ENCODE measurements at places on chromosomes 13 and 19.

GRCh38 chr19:48639483-48640375, 2.5 kb upstream of the DBP start:
- no peak for DNase-seq

GRCh38 chr19:21321996-21322395, 7.2 kb downstream of the ZNF708 start:
- DNase-seq, result no peak

- DNase-seq, result no peak
These were observed 64.7 kb upstream of the STARD13 start for GRCh38 chr13:33349986-33350826.

DNA sequence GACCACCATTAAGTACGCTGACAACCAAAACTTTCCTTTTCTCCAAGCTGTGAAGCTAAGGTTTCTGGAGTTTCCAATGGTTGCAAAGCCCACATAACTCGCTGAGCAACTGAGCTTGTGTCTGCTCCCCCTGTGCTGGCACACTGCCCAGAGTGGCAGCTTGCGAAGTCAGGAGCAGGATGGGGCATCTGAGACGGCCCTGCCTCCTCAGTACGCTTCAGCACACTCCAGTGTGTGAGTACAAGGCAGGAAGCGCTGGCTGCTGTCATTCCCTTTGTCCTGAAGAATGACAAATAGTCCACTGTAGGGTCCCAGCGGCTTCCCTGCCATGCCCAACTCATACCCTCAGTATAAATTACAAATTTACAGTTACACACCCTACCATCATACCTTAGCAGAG, 51.5 kb downstream of the SKA3 start:
- no peak for DNase-seq

GRCh38 chr13:103291798-103292572, 225.8 kb upstream of the SLC10A2 start:
- no peak for DNase-seq

GRCh38 chr13:34391076-34391475, 551.0 kb upstream of the NBEA start:
- DNase-seq, result no peak

- no peak for DNase-seq
These were observed 13.2 kb downstream of the KLK5 start for GRCh38 chr19:50939596-50939995.

DNA sequence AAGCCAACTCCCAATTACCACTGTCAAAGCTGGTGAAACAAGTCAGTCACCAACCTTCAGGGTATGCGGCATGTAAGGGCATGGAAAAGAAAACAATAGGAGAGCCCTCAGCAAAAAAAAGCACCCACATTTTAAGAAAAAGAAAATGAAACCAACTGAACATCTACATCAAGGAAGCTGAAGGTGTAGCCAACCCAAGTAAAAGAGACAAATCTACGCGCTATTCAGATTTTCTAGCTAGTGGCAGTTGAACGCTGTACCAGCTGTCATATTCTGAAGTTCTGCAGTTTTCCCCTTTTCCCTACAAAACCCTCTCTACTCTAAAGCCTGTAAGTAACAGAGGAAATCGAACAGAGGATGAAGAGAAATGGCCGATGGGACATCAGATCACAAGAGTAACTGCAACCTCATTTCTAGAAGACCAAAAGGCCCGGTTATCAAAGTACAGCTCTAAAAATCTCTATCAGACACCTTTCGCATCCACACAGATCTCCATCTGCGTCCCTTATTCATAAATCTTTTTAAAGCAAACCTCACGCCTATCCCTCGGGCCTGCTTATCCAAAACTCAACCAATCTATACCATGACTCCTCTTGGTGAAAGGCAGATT, 1.4 kb downstream of the MYCBP2 start:
- DNase-seq, result no peak

DNA sequence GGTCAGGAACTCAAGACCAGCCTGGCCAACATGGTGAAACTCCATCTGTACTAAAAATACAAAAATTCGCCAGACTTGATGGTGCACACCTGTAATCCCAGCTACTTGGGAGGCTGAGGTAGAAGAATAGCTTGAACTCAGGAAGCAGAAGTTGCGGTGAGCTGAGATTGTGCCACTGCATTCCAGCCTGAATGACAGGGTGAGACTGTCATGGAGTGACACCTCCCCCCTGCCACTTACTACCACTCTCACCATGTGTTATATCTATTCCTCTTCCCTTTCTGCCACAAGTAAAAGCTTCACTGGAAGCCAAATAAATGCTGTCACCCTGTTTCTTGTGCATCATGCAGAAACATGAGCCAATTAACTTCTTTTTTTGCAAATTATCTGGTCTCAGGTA, 10.6 kb upstream of the CEACAM4 start:
- DNase-seq, result no peak

DNA sequence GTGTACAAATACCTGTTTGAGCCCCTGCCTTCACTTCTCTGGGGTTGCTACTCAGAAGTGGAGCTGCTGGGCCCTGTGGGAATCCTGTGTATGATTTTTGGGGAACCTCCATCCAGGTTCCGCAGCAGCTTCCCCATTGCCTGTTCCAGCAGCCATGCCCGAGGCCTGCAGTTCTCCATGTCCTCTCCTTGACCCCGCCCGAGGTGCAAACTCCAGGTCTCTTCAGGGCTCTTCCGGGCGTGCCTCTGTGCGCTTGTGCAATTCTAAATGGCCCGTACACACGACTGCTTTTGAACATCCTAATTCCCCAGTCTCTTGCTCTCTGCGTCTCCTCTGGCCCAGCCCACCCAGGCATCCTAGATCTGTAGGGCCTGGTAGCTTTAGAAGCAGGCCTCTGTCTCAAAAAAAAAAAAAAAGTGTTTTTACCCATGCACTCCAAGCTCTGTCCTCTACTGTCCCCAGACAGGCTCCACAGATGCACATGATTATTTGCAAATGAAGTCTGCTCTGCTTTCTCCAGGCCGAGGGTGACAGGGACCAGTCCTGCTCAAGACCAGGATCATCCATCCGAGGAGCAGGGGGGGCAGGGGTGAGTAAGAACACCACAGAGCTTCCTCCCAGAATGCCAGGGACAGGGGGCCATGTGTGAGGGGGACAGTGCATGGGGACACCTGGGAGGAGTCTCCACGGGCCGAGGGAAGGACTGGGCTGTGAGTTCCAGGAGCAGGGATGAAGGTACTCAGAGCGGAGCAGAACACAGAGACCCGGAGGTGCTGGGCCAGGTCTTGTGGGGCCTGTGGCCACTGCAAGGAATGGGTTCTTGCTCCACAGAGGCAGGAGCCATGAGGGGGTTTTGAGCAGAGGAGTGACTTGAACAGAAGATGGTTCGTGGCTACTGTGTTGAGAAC, 51.7 kb downstream of the SLC7A9 start:
- DNase-seq, result no peak

DNA sequence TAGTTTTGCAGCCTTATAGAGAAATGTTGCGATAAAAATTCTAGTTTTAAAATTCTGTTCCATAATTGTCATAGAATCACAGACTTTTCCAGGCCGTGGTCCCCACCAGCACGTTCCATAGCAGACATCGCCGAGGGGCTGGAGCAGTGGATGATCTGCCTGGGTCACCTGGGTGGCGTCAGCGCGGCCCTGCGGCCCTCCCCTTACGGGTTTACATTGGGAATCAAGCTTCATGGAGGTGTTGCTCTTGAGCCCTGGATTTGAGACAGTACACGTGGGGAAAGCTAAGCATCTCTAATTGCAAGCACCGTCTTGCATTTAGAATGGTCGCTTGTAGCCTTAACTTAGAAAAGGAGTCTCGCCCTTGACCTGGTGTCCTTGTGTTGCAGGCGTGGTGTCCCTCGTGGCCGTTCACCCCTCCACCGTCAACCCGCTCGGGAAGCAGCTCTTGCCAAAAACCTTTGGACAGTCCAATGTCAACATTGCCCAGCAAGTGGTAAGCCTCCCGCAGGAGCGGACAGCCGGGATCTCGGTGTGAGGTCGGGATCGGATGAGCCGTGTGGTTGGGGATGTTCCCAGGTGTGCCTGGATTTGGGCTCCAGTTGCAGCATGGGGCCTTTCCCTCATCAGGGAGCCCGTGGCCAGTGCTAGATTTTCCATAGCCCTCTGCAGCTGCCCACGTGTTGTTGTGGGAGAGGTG, 35.1 kb downstream of the ATP4B start:
- DNase-seq, result no peak

DNA sequence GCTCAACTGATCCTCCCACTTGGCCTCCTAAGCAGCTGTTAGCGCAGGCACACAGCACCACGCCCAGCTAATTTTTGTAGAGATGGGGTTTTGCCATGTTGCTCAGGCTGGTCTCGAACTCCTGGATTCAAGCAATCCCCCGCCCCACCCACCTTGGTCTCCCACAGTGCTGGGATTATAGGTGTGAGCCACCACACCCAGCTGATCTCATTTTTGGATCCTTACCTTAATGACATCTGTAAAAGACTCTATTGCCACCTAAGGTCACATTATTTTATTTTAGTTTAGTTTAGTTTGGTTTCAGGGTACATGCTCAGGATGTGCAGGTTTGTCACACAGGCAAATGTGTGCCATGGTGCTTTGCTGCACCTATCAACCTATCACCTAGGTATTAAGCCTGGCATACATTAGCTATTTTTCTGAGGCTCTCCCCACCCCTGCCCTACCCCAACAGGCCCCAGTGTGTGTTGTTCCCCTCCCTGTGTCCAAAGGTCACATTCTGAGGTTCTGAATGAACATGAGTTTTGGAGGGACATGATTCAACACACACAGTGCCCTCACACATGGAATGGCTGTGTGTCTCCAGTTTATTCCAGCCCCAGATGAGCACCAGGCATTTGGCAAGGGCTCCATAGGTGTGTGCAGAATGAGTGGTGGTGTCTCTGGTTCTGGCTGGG, 1.3 kb downstream of the OR10H5 start:
- no peak for DNase-seq

GRCh38 chr13:80059789-80060188, 281.1 kb downstream of the SPRY2 start:
- no peak for DNase-seq

- no peak for DNase-seq
These were observed 31.2 kb downstream of the RCBTB2 start for GRCh38 chr13:48501705-48502104.

DNA sequence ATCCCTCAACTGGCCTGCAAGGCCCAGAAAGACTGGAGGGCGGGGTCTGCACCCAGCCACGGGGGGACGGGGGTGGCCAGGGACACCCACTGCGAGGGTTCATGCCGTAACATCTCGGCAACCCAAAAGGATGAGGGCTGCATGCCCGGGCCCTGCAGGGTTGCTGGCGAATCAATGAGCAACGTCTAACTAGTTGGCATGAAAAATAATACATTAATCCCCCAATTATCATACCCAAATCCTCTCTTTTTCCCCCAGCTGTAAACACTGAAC, 232.2 kb downstream of the TUBA3C start:
- DNase-seq, result no peak

DNA sequence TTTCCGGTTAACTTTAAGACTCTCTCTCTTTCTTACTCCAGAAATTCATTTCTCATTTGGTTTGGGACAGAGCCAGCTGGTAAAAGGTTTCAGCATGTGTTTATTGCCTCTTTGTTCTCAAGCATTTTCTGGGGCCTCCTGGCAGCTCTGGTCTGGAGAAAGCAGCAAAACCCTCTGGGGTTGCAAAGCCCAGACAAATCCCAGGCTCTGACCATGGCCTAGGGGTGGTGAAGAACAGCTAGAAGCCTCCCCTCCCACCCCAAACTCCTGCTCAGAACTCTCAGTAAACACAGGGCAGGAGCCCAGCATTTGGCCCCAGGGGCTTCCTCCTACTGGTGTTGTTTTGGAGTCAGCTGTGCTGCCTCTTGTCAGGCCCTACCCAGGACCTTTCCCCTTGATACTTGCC, 124.2 kb upstream of the SERP2 start:
- DNase-seq, result peak; percentile 47

DNA sequence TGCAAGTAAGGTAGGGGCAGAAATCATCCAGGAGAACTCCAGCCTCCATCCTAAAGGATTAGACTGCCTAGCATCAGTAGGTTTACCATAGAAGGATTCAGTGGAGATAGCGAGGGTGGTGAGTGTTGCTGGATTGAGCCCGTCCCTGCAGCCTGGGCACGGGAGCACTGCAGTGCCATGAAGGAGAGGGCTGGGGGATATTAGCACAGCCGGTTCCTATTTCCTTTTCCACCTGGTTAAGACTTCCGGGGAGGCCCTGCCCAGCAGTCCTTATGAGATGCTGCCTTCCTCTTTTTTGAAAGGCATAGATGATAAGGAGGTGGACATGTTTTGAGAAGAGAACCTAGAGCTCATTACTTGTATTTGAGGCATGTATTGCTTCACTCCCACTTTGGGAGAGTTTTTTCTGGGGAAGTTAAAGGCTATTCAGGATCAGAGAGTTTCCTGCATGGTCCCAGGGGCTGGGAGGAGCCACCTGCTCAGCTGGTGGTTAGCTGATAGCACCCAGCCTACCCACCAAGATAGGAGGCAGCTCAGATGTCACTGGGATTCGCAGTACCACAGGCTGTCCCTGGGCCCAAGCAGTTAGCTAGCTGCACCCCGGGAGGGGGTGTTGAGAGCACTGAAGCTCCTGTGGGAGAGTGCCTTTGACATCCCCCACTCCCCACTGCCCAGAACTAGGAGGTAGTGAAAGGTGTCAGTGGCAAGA, 17.2 kb downstream of the ACTN4 start:
- DNase-seq, result no peak

DNA sequence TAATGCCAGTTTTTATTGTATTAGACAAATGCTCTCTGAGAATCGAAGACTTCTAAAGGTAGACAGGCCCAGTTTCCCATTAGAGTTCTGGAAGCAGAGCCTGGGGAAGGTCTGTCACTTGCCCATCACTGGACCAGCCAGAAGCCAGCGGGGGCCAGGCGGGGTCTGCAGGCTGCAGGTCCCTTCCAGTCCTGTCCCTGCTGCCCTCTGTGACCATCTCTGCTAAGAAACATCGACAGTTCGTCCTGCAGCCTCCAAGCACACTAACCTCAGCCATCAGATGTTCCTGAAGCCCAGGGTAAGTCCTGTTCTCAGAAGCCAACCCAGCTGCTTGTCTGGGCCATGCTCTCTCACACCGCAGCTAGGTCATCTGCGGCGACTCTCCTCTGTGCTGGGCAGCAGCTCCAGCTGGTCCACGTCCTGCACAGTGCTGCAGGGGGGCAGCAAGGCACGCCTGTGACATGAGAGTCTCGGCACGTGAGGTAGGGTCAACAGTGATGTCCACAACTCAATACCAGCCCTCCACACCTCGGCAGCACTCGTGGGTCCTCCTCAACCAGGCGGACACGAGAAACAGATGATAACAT, 2.9 kb upstream of the ADPRHL1 start:
- DNase-seq, result no peak

- peak; percentile 65 for DNase-seq
These were observed 62.8 kb upstream of the STARD13 start for GRCh38 chr13:33348366-33348765.

GRCh38 chr13:76828316-76828741, 57.9 kb downstream of the KCTD12 start:
- DNase-seq, result no peak

GRCh38 chr19:10166046-10166445, 28.7 kb downstream of the DNMT1 start:
- DNase-seq, result no peak

GRCh38 chr19:12730064-12730463, 4.4 kb downstream of the TRIR start:
- DNase-seq, result no peak

- no peak for DNase-seq
These were observed 28.2 kb downstream of the LAIR2 start for GRCh38 chr19:54530866-54531265.
